CD4-positive, alpha-beta memory T cell (primary cell): ENCODE measurements at places on chromosomes 6 and 20. TPM values are rescaled to one million over a fixed set of nuclear protein-coding genes. Genes with fewer than 3 reads are reported as not detected.
A peak's percentile ranks its signal among the peaks of the same experiment; 100 is the strongest.

DNA sequence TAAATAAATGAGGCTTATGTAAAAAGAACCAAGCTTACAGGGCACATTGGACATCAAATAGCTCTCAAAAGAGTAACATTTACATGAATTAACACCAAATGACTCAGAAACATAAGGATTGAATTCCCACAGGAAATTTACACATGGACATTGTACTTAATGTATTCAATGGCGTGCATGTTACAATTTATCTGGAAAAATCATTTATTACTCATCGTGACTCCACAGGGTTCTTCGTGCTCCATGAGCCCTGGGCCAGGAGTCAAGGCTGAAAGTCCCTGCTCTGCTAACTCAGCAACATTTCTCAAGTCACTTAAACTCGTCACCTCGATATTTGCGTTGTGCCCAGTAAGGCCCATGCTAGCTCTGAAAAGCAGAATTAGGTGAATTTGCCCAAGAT, 158.5 kb downstream of the PHACTR1 start:
- no peak for DNase-seq
- no peak overlapping the region for H3K4me3 ChIP-seq
- H3K27ac ChIP-seq = no peak overlapping the region
- H3K27me3 ChIP-seq = no peaks in the 10 kb centered on the region

GRCh38 chr20:61810738-61811135, 254.9 kb downstream of the TAF4 start:
- H3K27me3 ChIP-seq = no peaks in the 10 kb centered on the region
- H3K4me3 ChIP-seq = no peak overlapping the region
- H3K36me3 ChIP-seq = no peaks in the 10 kb centered on the region
- H3K27ac ChIP-seq = no peak overlapping the region
- no peak for DNase-seq
- no peaks in the 10 kb centered on the region for H3K4me1 ChIP-seq

DNA sequence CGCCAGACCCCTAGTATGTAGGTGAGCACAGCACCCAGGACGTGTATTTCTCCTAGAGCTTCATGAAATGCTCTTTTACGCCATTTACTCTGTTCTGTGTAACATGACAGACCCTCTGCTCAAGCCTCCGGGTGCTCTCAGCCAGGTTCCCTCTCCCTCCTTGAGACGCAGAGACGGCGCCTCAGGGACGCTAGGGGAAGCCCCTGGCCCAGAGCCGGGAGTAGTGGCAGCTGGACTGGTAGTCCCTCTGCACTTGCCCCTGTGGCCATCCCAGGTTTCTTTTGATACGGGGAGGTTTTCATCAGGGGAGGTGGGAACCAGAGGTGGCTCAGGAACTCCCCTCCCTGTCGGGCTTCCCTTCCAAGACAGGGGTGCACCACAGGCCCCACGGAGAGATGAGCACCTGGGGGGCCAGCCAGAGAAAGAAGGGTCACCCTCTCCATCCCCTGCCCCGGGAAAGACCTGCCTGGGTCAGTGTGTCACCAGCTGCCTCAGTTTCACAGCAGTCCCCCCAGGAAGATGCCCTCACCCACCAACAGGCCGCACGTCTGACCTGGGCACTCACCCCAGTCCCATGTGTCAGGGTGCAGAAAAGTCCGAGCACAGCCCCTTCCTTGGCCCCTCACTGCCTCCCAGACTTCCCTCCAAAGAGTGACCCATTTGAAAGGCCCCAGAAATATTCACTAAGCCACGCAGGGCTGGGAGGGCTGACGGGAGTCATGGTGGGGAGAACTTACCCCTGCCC, 58.1 kb upstream of the AFDN start:
- H3K4me1 ChIP-seq = no peaks in the 10 kb centered on the region
- no peaks in the 10 kb centered on the region for H3K27me3 ChIP-seq
- H3K4me3 ChIP-seq = no peak overlapping the region
- no peak overlapping the region for H3K27ac ChIP-seq

- H3K36me3 ChIP-seq = no peaks in the 10 kb centered on the region
- H3K4me1 ChIP-seq = no peaks in the 10 kb centered on the region
- no peak within 1 kb of the TSS for H3K27ac ChIP-seq
- DNase-seq = no peak
Measured at GRCh38 chr6:132713352-132714134, at the start of gene VNN1. VNN1 (minus strand) TSS chr6:132714055; CDS start chr6:132714035, 20 bp downstream.

GRCh38 chr20:41167118-41167470, 29.8 kb downstream of the PLCG1 start:
- peaks cover 96% of the 10 kb centered on the region for H3K36me3 ChIP-seq
- peak overlapping the region; percentile 29 for H3K27ac ChIP-seq
- no peaks in the 10 kb centered on the region for H3K27me3 ChIP-seq
- H3K4me3 ChIP-seq = no peak overlapping the region

- no peaks in the 10 kb centered on the region for H3K27me3 ChIP-seq
- H3K27ac ChIP-seq = no peak overlapping the region
- H3K4me3 ChIP-seq = no peak overlapping the region
- DNase-seq = no peak
- H3K36me3 ChIP-seq = no peaks in the 10 kb centered on the region
Measured at GRCh38 chr6:125586074-125586473, 163.4 kb upstream of the HEY2 start.

DNA sequence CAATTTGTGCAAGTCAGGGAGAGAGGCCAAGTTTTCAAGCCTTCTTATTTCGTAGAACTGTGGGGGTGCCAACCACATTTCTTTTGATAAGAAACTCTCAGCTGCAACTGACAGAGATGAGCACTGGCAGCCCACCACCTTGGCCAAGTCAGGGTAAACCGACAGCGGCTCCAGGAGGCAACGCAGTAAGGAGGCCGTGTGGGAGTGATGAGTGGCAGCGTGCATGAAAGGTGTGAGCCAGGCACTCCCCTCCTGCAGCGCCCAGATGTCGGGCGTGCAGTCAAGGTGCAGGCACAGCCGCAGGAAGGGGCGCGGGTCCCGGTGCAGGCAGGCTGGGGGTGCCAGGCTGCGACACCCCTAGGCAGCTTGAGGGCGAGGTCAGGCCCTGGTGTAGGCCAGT, 49.2 kb upstream of the HDAC2 start:
- H3K27ac ChIP-seq = no peak overlapping the region
- DNase-seq = no peak
- no peak overlapping the region for H3K4me3 ChIP-seq
- H3K4me1 ChIP-seq = no peaks in the 10 kb centered on the region
- no peaks in the 10 kb centered on the region for H3K36me3 ChIP-seq

GRCh38 chr6:81933089-81933488, 180.6 kb upstream of the TENT5A start:
- no peaks in the 10 kb centered on the region for H3K36me3 ChIP-seq
- DNase-seq = no peak
- no peaks in the 10 kb centered on the region for H3K4me1 ChIP-seq
- no peak overlapping the region for H3K4me3 ChIP-seq
- H3K27ac ChIP-seq = no peak overlapping the region

DNA sequence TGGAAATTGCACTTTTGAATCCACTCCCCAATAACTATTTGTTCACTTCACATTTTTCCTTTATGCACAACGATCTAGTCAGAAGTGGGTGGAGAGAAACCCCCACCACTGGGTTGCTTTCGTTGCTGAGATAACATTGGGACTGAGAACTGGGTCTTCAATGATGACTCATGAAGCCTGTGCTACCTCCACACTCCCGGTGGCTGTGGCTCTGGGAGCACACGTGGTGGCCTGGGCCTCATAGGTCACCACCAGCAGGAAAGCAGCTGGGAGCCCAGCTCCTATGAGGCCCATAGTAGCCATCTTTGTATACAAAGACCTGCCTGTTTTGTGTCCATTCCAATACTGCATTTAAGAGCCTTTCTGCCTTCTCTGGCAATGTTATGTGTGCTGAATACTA, 178.0 kb upstream of the SASH1 start:
- H3K27ac ChIP-seq = no peak overlapping the region
- no peaks in the 10 kb centered on the region for H3K27me3 ChIP-seq
- no peaks in the 10 kb centered on the region for H3K36me3 ChIP-seq
- no peak overlapping the region for H3K4me3 ChIP-seq
- DNase-seq = no peak
- no peaks in the 10 kb centered on the region for H3K4me1 ChIP-seq

- H3K36me3 ChIP-seq = no peaks in the 10 kb centered on the region
- no peak overlapping the region for H3K4me3 ChIP-seq
- no peak for DNase-seq
Measured at GRCh38 chr6:156660389-156660788, 116.8 kb upstream of the ARID1B start.

- no peaks in the 10 kb centered on the region for H3K4me1 ChIP-seq
- no peaks in the 10 kb centered on the region for H3K27me3 ChIP-seq
- DNase-seq = no peak
- no peak overlapping the region for H3K27ac ChIP-seq
Measured at GRCh38 chr6:95973976-95974375, 41.8 kb upstream of the FUT9 start.

Gene ASF1A
- 64.0 TPM for total RNA-seq

Gene IPCEF1
- 92.5 TPM for total RNA-seq
